ENCODE measurements at places on chromosomes 7 and 10.

GRCh38 chr7:64877714-64878610 is 25.1 kb upstream of the ZNF273 start:
- no peak for DNase-seq

DNA sequence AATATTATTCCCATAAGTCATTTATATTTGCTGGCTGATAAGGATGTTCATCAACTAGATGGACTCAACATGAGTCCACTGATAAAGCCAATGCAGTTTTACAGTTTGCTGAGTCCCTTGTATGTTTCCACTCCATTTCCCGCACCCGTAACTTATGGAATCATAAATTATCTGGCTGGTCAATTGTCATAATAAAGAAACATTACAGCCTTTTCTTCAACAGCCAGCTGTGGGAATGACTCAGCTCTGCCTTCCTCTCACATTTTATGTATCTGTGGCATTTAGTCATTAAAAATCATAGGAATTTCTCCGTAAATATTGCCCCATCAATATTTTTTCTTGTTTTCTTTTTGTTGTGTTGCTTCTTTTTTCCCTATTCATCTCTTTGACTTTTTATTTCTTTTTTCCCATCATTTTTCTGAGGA is 22.3 kb upstream of the TMEM26 start:
- no peak for DNase-seq

GRCh38 chr10:33233635-33234034 is 100.8 kb downstream of the NRP1 start:
- DNase-seq = no peak

GRCh38 chr7:93228302-93228701 is 2.0 kb upstream of the HEPACAM2 start:
- DNase-seq = no peak

- no peak for DNase-seq
Observed at GRCh38 chr10:112279433-112279832, 3.8 kb upstream of the TECTB start.

GRCh38 chr10:85976267-85976793 is 390.3 kb downstream of the GRID1 start:
- DNase-seq = no peak

DNA sequence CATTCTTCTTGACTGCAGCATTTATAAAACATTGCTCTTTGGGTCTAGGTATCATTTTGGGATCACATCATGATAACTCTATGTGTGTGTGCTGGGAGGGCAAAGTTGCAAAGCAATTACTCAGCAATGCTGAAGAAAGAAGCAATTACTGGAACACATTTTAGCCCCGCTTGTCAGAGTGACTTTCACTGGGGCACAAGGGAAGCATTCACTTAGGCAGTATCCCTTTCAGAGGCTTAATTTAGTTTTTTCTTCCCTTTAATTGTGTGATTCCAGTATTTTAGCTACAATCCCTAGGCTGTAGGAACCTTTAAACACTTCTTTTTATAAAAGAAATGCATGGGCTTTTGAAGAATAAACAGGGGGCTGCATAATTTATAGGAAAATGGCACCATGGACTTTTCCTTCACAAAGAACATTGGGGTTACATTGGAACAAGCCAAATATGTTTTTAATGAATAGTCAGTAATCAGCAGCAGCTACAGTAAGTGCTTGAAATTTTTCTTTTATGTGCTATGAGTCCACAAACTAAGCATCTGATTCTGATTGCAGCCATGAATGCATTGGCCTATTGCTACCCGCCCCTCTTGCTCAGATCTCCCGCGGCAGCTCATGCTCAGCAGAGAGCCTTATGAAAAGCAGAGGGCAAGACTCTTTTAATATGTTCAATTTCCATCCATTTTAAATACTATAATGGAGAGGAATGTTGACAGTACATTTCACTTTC is 51.2 kb upstream of the NXPH1 start:
- no peak for DNase-seq

- no peak for DNase-seq
Observed at GRCh38 chr7:132225216-132226030, 350.8 kb downstream of the PLXNA4 start.

- no peak for DNase-seq
Observed at GRCh38 chr10:113735913-113736312, 15.6 kb upstream of the PLEKHS1 start.

- no peak for DNase-seq
Observed at GRCh38 chr10:86374664-86375063, 8.1 kb upstream of the GRID1 start.

DNA sequence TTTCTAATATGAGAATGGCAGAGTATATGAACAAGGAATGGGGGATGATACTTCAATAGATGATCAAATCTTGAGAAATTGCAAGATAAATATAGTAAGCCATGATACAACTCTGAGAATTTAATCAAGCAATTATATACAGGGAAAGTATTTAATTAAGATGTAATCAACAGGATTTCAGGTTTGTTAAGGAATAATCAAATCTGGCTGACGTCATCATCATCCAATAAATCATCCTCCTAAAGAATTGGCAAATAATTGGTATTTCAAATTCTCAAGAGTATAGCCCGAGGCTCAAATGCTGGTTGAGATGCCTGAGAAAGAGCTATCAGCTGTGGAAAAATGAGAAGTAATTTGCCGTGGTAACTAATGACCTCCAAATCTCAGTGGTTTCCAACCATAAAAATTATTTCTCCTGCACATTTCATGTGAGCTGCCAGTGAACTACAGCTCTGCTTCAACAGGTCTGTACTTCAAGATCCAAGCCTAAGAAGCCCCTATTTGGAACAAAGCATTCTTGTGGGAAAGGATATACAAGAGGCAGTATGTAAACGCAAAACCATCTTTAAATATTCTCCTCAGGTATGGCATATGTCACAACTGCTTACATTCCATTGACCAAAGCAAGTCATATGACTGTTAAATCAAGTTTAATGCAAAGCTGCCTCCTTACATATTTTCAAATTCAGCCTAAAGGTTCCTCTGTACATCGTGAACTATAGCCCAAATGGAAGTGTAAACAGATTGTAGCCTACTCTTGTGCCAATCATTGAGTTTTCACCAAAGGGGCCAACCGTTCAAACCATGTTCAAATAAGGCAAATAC is 503.0 kb downstream of the KIF20B start:
- no peak for DNase-seq

- DNase-seq = no peak
Observed at GRCh38 chr7:21984042-21984441, 38.3 kb upstream of the CDCA7L start.

DNA sequence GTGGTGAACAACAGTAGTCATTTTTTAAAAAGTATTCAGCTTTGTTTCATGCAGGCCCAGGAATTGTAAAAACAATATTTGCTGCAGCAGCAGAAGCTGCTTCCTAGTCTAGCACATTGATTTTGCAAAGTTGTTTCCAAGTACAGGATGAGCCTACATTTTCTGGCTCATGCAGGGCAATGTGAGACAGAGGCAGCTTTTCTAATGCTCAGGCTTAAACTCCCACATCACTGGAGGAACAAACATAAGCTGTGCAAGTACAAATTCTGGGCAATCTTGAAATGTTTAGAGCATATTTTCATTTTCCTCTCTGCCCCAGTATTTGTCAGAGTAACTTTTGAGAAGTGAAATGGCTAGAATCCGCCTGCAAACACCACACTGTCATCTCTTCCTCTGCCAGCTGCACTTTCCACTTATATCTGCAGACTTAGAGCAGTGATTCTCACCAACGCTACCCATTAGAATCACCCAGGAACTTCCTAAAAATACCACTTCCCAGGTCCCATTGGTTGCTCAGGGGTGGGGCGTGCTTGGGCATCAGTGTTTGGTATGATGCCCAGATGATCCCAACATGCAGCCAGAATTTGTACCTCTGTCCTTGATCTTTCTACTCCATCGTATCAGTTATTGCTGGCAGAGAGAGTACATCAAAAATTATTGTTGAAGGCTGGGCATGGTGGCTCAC is 304.1 kb upstream of the LRGUK start:
- DNase-seq = no peak

- DNase-seq = no peak
Observed at GRCh38 chr10:61284222-61284890, 168.8 kb downstream of the TMEM26 start.

GRCh38 chr10:70921285-70921684 is 32.9 kb upstream of the PCBD1 start:
- no peak for DNase-seq

GRCh38 chr10:102678842-102679289 is 34.6 kb downstream of the TRIM8 start:
- no peak for DNase-seq

- no peak for DNase-seq
Observed at GRCh38 chr7:129851174-129851573, 101.6 kb downstream of the UBE2H start.

GRCh38 chr7:104923010-104923421 is 91.0 kb upstream of the KMT2E start:
- no peak for DNase-seq

DNA sequence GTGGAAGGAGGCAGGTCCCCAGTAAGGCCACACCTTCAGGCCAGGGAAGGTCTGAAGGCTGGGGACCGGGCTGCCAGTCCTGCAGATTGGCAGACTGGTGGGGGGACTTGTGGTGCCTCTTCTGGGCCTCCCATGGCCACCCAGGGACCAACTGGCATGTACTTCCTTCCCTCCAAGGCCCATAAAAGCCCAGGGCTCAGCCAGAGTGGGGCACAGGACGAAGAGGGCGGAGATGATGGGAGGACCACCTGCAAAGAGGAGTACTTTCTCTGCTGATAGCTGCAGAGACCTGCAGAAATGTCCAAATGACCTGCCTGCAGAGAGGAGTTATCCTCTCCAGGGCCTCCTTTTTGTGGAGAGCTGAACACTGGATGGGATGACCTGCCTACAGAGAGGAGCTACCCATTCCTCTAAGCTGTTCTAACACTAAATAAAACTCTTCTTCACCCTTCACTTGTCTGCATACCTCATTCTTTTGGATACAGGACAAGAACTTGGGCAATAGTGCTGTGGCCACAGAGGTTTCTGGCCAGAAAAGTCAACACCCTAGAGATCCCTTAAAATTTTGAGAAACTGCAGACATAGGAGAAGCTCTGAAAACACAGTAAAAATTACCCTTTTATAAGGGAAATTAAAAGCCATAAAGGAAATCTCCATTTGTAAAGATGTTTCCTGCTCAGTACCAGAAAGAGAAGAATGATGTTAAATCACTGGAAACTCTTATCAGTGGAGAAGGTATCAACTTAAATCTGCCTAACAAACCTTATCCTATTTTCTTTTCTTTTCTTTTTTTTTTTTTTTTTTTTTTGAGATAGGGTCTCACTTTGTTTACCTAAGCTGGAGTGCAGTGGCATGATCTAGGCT is 20.7 kb upstream of the PRF1 start:
- no peak for DNase-seq

DNA sequence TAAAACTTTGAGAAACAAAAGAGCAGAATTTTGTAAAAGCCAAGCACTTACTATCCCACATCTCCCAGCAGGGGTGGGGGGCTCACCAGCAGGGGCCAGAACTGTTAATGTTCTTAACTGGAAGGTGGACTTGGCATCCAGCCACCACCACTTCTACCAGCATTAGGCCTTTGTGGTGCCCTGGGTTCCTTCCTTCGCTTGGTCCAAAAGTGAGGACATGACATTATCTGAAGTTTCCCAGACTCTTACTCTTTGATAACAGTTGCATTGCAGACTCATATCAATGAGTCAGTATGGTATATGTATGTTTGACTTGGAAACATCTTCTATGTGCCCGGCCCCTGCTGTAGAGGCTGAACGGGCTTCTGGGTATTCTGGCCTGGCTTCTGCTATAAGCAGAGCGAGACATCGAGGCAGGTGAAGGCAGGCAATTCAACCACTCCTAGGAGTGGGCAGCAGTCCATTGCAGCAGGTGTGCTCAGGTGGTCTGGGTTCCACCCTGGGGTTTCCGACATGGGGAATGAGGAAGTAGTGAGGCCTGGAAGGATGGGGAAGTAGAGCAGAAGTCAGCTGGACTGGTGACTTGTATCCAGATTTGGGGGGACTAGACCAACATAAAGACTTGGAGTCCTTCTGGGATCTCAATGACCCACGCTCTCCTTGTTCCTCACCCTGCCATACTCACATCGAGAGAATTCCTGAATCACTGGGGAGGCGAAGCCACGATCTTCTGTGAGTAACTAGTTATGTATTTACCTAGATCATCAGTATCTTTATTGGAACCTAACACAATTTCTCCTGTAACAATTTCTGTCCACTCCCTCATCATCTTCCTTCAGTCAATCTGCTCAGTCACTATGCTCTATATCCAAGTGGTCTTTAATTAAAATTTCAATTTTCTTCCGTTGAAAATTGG is 4.1 kb downstream of the ZNF777 start:
- DNase-seq = no peak

GRCh38 chr7:157032128-157032527 is 21.7 kb upstream of the MNX1 start:
- DNase-seq = no peak

- DNase-seq = no peak
Observed at GRCh38 chr10:17112566-17112965, 17.0 kb downstream of the CUBN start.

DNA sequence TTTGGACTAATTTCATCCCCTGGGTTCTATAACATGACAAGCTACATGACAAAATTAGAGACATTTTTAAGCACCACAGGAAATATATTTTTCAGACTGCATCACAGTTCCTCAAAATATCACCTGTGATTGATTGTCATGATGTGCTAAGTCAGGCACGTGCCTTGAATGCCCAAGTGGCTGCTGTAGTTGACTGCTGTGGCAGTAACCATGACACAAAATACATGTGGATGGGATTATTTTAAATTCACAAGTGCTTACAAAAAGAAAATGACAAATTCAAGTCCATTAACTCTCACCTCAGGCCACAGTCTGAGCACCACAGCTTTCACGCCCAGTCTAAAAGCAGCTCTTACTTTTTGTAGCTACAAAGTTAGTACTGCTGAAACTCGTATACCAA is 45.5 kb downstream of the TNPO3 start:
- no peak for DNase-seq

DNA sequence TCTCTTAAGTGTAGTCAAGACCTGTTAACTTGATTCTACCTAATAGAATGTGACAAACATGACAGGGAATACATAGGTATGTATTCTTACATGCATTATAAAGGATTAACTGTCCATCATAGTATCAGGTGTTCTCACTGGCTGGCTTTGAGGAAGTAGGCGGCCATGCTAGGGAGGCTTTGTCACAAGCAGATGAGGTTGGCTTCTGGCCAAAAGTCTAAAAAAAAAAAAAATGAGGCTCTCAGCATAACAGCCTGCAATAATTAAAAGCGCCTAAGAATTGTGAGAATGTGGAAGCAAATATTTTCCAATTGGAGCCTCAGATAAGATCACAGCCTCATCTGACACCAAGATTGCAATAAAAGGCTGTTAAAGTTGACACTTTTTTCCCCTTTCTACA is 1256.8 kb upstream of the SORCS1 start:
- no peak for DNase-seq

GRCh38 chr10:17290226-17290625 is 62.2 kb downstream of the VIM start:
- DNase-seq = peak; percentile 13

DNA sequence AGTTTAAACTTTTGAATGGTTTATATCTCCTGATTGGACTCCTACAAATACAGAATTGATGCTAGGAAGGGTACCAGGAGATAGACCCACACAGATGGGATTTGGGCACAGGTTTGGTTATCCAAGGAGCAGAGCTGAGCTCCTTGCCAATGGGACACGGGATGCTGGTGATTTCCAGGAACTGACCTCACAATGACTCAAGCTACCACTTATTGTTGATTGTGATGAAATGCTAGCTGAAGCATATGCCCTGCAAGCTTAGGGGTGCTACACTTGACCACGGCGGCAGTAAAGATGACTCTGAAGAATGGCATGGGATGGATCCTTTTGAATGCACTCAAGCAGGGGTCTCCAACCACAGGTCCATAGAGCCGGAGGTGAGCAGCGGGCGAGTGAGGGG is 45.5 kb upstream of the VKORC1L1 start:
- DNase-seq = no peak

GRCh38 chr10:16854623-16855022 is 37.4 kb upstream of the RSU1 start:
- no peak for DNase-seq
